ENCODE measurements at places on chromosomes 12 and 14.

DNA sequence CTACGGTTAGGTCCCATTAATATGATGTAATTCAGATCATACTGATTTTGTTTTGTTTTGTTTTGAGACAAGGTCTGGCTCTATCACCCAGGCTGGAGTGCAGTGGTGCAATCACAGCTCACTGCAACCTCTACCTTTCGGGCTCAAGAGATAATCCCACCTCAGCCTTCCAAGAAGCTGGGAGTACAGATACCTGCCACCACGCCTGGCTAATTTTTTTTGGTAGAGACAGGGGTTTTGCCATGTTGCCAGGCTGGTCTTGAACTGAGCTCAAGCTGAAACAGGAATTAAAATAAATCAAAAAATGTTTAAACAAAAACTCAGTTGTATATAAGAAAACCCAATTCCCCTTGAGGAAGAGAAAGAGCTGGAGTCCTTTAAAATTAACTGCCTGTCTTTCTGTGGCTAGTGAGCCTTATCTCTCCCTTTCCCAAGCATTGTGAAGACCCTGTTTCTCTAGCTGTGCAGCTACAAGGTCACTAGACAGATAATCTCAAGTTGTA, 17.7 kb upstream of the ANAPC7 start:
- no peak for DNase-seq

- DNase-seq, result no peak
These were observed 1010.8 kb downstream of the FLRT2 start for GRCh38 chr14:86540636-86541247.

GRCh38 chr12:77253321-77253720, 188.0 kb upstream of the E2F7 start:
- DNase-seq, result no peak

DNA sequence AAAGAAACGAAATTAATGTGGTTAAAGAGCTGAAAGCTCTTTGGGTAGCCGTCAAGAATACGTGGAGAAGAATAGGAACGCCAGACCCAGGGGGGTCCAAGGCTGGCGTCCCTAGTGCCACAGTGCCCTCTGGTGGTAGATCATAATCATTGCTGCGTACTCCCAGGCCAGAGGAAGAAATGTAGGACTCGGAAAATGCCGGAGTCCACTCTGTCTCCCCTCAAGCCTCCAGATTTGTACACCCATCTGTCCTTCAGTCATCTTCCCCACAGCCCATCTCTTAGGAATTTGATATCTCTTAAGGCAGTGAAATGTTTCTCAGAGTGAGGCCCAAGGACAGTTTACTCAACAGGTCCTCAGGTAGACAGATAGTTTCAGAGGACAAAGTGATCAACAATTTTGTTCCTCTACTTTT, 25.4 kb upstream of the PLEKHG6 start:
- DNase-seq, result peak; percentile 79

- DNase-seq, result no peak
These were observed 837 bp downstream of the COL2A1 start for GRCh38 chr12:48003226-48004052.

DNA sequence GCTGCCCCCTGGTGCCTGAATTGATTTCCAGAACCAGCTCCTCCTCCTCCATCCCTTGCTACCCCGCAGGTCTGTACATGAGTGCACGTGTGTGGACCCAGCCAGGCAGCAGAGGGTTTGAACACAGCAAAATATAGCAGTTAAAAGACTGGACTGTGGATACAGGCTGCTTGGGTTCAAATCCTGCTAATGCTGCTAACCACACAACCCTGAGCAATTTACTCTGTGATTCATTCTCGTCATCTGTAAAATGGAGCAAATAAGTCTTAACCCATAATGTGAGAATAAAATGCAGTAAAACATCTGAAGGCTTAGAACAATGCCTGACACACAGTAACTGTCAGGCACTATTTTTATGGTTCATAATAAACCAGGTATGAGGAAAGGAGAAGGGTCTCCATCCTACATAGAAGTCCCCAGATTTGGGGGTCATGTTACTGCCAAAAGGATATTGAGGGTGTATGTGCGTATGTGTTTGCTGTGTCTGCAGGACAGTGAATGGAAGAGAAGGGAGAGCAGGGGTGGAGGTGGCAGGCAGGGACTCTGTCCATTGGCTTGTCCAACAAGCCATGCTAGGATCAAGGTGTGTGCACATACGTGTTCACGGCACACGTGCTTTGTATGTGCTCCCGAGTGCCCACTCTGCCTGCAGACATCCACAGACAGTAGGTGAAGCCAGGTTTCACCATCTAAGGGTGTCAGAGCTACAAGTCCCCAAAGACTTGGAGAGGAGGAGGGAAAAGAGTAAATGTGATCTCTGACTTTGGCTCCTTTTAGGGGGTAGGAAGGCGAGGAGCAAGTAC, 1.5 kb upstream of the STAT6 start:
- no peak for DNase-seq

GRCh38 chr12:104164634-104165033, 26.6 kb upstream of the NFYB start:
- no peak for DNase-seq

DNA sequence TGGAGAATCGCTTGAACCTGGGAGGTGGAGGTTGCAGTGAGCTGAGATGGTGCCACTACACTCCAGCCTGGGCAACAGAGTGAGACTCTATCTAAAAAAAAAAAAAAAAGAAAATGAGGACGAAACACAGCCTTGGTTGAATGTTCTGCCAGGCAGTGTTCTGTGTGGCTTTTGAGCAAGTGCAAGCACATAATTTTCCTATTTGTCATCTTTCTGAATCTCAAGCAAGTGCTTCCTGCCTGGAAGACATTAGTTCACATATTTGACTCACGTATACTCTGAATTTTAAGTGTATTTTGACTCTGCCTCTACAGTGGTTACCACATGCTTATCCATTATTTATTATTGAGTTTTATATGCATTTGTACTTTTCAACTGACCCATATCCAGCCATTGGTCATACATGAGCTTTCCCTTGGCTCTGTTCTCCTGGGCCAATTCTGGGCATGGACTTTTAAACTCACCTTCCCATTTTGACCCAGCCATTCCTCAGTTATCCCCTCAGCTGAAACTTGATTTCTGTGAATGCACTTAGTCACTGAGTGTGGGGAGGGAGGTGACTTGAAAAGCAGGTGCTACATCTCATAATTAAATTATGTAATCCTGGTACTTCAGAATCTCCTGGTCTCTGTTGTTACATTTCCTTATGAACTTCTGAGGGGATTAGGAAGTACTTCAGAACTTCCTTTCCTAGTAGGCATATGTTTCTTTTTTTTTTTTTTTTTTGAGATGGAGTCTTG, 8.1 kb downstream of the OR10G2 start:
- DNase-seq, result no peak

DNA sequence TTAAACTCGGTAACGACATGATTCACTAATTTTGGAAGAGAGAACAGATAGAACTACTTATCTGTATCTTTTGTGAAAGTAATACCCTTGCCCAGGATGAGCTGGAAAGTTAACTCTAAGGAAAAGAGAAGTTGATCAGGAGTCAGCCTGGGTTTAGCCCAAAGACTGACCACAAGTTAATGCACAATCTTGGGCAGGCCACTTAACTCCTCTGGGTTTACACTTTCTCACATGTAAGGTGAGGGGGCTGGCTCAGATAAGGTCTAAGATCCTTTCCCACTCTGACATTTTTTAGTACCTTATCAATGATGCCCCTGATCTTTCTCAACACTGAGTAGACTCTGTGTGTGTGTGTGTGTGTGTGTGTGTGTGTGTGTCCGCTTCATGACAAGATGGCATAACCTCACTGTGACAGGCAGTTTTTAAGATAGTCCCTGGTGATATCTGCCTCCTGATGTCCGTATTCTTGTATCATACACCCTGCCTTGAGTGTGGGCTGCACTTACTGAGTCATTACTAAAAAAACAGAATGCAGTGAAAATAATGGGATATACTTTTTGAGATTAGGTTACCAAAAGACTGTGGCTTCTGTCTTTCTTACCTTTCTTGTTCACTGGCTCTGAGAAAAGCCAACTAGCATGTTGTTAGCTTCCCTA, 56.2 kb upstream of the CCDC198 start:
- DNase-seq, result no peak

DNA sequence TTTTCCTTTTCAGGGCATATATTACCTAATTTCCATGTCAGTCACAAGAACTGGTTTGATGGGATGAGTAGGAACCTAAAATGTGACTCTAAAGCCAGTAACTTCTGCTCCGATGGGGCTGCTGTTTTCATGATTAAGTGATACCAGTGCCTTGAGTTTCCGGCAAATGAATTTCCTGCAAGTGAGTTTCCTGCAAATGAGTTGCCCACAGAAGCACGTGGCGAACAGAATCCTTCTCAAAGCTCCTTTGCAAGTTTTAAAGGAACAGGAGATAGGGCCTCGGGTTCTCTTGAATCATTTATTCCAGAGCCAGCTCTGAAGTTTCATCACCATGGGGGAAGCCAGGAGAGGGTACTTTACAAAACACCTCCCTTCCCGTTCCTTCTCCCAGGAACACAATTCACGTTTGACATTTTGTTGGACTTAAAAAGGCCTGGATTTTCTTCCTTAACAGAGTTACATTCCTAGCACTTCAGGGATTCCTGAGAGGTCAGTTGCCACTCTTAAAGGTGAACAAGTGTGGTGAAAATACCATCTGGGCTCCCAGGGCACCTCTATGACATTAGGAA, 2.2 kb upstream of the PPTC7 start:
- DNase-seq, result no peak

GRCh38 chr14:75279153-75279762, 630 bp downstream of the FOS start:
- DNase-seq, result peak; percentile 29

GRCh38 chr12:94265539-94265938, 117.2 kb downstream of the PLXNC1 start:
- DNase-seq, result no peak

- DNase-seq, result peak; percentile 19
These were observed at the start of gene TBC1D30 for GRCh38 chr12:64824500-64825142. Gene TBC1D30, plus strand, starts transcription at chr12:64824647. Its CDS starts 233 bp downstream, at chr12:64824880.

- DNase-seq, result no peak
These were observed 816.8 kb downstream of the NRXN3 start for GRCh38 chr14:78986989-78987388.

- DNase-seq, result no peak
These were observed 1.5 kb downstream of the CHD4 start for GRCh38 chr12:6605421-6606330.

GRCh38 chr14:95834496-95834895, 42.1 kb upstream of the TUNAR start:
- DNase-seq, result no peak

DNA sequence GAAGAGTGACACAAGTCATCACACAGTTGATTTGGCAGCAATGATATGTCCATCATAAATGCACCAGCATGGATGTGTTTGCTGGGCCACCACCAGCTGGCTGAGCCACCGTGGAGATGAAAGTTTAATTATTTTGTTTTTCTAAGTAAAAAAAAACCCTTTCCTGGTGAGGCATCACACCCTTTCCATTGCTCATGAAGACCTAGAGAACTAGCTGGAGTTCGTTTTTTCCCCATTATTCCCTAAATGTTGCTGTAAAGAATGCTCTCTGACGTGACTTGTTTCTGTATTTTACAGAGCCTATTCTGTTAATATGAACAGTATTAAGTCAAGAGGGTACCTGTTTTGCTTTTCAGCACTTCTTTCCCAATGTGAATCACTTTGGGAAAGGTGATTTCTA, 257.9 kb downstream of the MSRB3 start:
- DNase-seq, result no peak

DNA sequence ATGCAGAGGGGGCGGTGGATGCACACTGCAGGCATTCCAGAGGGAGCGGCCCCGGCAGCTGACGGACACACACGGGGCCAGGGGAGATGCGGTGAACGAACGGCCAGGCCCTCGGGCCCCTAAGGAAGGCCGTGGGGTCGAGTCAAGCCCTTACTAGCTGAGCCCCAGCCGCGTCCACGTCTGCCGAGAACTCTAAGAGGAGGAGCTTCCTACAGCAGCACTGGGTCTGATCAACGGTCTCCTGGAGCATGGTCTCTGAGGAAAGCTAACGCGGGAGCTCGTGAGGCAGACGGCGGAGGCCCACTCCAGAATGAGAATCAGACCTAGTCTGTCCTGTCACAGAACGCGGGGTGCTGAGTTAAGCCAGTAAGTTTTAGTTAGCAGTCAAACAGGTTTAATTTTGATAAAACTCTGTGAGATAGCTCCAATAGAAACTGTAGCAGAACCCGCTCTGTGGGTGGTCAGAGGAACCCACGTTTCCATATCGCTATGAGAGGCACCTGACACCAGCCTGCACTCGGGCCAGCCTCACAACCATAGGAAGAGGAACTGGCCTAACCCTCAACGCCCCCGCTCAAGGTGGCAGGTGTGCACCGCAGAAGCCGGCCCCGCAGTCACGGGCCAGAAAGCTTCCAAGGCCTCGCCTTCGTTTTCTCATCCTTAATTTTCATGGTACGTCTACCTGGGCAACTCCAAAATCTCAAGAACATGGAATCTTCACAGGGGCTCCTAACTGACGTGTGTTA, 55.5 kb downstream of the CDC42BPB start:
- no peak for DNase-seq

DNA sequence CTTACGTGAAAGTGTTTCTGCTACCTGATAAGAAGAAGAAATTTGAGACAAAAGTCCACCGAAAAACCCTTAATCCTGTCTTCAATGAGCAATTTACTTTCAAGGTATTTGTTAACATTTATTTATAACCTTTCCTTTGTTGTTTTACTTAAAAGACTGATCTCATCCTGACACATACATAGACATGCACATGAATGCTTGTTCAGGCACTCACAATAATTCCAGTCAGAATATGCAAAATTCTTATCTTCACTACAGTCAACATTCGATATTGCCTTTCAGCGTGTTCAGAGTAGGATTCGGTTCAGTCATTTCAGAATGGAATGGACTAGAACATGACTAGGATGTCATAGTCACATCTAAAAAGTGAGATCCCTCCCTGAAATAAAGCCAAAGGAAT, 394.6 kb downstream of the PAWR start:
- DNase-seq, result no peak

DNA sequence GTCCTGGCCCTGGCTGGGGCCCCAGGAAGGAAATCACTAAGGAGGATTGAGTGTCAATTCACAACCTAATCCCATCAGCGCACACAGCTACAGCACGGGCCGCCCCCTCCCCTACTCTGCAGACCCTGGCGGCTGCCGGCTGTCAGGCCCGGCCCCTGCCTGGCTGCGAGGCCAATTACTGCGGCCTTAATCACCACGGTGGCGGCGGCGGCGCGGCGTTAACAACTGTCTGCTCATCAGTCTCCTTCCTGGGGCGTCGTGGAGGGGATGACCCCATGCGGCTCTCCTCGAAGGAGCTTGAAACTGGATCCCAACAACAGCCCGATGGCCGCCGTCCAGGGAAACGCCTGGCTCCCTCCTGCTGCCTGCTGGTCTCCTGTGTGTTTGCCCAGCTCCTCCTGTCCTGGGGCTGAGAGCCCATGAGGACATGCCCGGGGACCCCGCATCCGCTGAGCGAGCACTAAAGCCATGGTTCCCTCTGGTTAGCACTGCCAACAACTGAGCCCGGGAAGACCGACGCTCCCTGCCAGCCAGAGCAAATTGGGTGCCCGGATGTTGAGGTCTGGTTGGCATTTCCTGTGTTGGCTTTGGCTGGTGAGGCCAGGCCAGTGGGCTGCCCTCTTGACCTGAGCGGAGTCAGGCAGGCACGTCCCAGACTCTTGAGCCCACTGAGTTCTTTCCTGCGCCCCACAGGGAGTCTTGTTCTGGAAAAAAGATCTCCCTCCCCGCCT, 21.8 kb upstream of the EIF2B2 start:
- no peak for DNase-seq
